ENCODE measurements at places on chromosomes 7 and 10.

GRCh38 chr10:95394161-95394880 is 103.5 kb upstream of the PDLIM1 start:
- no peak for DNase-seq

GRCh38 chr7:137454246-137454724 is 110.8 kb upstream of the PTN start:
- peak; percentile 68 for DNase-seq

GRCh38 chr10:33869028-33869427 is 534.6 kb upstream of the NRP1 start:
- DNase-seq: peak; percentile 16

DNA sequence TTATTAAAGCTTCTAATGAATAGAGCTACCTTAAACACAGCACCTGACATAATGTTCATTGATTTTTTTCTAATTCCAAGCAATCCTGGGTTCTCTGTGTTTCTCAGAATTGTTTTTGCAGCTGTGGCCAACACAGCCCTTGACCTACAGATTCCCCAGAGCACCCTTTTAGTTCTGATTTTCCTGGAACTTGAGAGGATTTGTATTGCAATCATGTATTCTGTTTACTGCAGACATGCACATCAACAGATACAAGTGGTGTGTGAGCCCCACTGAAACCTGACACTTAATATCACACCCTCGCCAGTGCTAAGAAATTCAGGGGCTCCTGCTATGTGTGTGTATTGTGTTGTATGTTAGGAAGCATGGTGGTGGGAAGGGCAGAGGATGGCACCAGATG is 344.2 kb upstream of the POM121L12 start:
- no peak for DNase-seq

DNA sequence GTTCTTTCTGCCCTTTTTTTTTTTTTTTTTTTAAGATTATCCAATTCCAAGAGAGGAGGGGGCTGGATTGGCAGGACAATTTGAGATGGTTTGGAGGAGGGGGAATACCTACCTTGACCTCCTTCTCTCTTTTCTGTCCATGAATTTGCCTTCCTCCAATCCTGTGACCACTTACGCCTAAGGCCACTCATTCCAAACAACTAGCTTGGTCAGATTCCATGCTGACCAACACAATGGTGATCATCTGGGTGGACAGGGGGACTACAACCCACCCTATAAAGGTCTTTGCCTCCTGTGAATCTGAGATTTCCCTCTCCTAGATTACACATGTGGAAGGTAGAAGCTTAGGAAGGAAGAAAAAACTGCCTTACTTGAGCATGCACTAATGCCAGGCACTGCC is 2.3 kb upstream of the LDB1 start:
- DNase-seq: no peak

GRCh38 chr7:9835199-9835598 is 1138.5 kb upstream of the PHF14 start:
- no peak for DNase-seq

DNA sequence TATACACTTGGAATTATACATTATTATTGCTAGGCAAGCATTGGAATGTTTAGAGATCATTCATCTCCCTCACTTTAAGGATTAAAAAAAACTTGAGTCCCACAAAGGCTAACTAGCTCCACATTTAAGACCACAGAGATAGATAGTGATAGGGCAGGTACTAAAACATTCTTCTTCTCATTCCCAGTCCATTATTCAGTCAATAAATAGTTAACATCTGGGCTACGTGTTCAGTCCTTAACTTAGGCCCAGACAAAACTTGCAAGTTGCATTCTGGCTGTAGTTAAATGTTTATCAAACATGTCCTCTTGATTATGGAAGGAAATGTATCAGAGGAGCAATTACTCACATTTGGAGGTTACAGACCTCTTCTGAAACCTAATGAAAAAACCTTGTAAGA is 2.4 kb downstream of the GNG11 start:
- peak; percentile 52 for DNase-seq

Measured in fibroblast of skin of right biceps (primary cell).